Stimulated activated CD4-positive, alpha-beta T cell treated with anti-CD3 and anti-CD28 coated beads, Interleukin-12 subunit alpha, Interleukin-12 subunit beta, amount 100 ng/mL, for 24 hours (primary cell): ENCODE measurements at places on chromosomes 11 and 22.

DNA sequence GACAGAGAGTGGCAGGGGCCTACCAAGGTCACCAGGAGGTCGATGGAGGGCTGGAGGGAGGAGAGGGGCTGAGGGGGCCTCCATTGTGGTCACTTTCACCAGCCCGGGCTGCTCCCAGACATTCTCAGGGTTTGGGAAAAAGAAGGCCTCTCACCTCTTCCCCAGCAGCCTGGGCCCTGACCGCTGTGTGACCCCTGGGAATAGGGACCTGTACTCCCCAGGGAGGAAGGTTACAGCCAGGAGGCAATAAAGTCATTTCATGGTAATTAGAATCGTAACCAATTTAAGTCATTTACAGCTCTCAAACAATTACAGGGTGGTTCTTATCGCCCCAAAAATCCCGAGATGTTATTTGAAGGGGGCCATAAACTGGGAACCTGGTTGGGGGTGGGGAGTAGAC, 37.8 kb downstream of the ISX start:
- DNase-seq: no peak

DNA sequence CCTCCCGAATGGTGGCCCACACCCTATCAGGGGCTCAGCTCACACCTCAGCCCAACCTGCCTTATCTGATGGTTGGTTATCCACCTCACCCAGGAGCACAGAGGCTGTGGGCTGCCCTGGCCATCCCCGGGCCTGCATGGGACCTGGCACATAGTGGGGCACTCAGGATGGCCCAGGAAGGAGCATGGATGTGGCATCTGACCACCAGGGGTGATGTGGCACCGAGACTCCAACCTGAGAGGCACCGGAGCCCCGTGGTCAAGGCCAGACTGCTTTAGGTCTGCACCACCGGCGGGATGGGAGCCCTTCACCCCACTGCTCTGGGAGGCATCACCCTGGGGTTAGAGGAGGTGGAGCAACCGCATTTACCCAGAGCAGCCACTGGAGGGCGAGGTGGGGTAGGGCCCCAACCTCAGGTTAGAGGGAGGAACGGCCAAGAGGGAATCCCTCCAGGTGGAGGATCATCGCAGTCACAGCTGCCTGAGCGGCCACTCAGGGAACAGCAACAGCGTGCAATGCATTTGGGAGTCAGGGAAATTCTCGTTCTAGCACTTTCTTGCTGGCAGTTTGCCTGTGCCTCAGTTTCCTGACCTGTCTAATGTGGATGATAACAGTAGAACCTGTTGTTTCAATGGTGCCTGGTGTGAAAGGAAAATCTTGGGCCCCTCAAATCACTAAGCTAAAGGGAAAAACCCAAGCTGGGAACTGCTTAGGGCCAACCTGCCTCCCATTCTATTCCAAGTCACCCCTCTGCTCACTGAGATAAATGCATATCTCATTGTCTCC, 52.9 kb upstream of the CARS1 start:
- DNase-seq: peak; percentile 25

DNA sequence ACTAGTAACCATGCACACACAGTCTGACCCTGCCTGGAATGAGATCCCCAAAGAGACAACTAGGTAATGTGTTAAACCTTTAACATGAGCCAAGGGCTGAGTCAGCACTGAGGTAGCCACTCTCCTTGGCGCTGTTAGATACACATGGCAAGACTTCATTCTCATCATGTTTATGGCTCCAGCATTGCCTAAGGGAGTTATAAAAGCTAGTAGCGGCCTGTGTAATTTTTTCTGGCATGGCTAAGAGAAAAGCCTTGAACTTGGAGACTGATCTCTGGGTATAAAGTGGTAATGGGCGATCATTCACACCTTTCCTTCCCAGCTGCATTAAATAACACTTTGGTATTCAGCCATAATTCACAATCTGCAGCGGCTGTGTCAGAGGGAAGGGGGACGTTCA, 779.7 kb upstream of the LRRC4C start:
- DNase-seq: no peak

GRCh38 chr11:24634606-24635160, 137.8 kb downstream of the LUZP2 start:
- no peak for DNase-seq

DNA sequence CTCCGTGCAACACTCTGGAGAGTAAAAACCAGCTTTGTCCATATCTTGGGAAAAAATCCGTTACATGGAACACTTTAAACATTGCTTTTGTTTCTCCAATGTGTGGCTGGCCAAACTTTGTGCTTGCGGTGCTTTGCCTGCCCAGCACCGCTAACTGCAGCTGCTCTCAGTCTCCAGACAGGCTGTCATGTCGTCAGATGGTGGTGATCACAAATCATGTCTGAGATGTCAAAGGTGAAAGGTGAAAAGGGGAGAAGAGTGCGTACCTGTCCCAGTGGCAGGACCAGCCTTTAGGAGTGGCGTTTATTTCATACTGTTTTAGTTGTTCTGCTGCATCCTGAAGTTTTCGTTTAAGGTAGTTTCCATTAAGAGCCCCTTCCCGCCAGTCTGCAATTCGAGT, 17.1 kb upstream of the AGBL2 start:
- no peak for DNase-seq

GRCh38 chr11:7571640-7572000, 57.8 kb downstream of the PPFIBP2 start:
- DNase-seq: peak; percentile 11

DNA sequence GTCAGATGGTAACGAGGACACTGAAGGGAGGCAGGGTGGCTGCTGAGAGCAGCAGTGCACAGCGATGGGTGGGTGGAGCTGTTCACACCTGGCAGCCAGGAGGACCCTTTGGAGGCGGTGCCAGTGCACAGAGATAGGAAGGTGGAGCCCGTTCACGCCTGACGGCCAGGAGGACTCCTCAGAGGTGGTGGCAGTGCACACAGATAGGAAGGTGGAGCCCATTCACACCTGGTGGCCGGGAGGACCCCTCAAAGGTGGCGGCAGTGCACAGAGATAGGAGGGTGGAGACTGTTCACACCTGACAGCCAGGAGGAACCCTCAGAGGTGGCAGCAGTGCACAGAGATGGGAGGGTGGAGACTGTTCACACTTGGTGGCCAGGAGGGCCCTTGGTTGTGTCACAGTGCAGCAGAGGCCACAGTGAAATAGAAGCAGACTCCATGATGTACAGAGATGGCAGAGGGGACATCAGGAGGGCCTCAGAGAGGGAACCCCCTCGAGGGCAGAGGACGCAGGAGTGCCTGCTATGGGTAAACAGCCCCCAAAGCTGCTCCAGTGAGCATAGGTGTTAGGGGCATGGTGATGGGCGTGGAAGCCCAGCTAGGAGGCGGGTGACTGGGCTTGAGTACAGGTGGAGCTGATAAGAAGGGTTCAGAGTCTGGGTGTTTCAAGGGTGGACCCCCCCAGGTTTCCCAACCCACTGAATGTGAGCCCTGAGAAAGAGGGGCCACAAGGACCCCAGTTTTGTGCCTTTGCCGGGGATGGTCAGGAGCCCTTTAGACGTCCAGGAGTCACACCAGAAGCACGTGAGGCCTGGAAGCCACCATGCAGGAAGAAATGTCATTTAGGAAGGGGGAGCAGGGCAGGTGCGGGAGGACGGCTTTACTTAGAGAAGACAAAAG, 566.7 kb downstream of the BRD1 start:
- DNase-seq: no peak

GRCh38 chr11:119157063-119157462, 8.2 kb downstream of the ABCG4 start:
- DNase-seq: no peak

GRCh38 chr11:85844439-85845123, 10.6 kb upstream of the CCDC83 start:
- no peak for DNase-seq
